ENCODE measurements at places on chromosomes 2 and 18.
A peak's percentile ranks its signal among the peaks of the same experiment; 100 is the strongest.

DNA sequence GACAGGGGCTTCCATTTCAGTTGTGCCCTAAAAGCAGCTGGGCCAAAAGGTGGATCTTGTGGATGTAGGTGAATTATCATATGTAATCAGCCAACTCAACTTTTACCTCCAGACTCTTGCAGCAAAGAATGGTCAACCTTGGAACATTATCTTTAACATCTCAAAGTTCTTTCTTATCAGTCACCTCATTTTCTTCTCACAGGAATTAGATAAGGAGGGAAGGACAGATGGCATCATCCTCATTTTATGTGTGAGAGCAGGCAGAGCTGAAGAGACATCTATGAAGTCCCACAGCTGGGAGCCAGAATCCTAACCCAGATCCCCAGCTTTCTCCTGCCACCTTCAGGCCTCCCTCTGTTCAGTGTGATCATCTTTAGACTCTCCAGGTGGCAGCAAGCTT lies 182.1 kb downstream of the MGAT5 start:
- no peak for DNase-seq

- DNase-seq = no peak
Observed at GRCh38 chr2:45605116-45605515, 6.0 kb downstream of the SRBD1 start.

- no peak for DNase-seq
Observed at GRCh38 chr18:2662990-2663389, 7.5 kb downstream of the SMCHD1 start.

- no peak for DNase-seq
Observed at GRCh38 chr2:239429473-239430350, 28.9 kb upstream of the HDAC4 start.

DNA sequence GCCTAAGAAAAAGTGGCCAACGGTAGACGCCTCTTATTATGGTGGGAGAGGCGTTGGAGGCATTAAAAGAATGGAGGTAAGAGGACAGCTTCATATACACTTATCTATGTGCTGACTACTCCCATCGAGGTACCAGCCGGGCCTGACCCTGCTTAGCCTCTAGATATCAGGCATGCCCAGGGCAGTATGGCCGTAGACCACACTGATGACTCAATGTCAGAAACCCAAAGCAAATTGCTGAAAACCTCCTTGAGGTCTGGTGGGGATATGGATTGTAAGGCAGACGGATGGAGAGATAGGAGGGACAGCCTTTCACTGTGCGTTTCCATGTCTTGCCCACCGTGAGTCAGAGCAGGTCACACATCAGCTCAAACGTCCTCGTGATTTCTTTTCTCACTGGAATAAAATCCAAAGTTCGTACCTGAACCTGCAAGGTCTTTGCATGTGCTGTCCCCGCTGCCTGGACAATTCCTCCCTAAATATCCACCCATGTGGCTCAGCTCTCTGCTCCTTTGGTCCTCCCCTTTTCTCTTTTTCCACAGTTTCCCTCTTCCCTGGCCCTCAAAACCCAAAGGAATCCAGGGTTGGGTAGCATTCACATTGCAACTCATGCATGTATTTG lies 168.9 kb downstream of the ANTXR1 start:
- DNase-seq = peak; percentile 69

DNA sequence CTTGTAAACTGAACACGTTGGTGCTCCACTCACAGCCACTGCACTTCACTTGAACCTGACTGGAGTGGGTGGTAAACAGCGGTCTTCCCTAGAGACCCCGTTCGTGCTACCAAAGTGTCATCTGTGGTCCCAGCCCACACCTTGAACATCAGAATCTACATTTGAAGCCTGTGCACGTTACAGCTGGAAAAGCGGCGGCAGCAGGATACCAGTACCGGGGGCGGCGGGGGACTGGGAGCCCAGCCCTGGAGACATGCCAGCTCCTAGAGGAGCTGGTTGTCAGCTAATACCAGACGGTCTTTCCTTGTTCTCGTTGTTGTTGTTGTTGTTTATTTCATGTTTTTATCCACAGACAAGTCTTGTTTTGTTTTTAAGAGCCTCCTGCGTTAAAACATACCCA lies 156.7 kb downstream of the WDSUB1 start:
- peak; percentile 74 for DNase-seq

DNA sequence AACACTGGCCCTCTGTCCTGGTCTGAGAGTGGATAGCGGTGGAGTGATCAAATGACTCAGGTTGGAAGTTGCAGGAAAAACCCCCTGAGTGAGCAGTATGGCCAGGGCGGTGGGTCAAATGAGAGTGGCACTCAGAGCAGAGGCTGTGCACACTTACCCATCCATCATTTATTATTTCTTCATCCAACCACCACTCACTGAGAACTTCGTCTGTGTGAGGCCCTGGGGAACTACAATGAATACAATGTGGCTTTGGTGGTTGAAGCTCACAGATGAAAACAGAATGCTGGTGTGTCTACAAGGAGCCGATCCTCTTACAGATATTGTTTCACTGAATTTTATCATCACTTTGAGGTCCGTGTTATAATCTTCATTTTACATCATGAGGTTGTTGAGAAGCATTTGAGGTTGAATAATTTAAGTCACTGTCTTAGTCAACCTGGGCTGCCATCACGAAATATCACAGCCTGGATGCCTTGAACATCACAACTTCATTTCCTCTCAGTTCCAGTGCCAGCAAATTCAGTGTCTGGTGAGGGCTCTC lies 73.4 kb upstream of the ID2 start:
- DNase-seq = peak; percentile 55

GRCh38 chr2:102041351-102041750 lies 49.6 kb downstream of the IL1R2 start:
- no peak for DNase-seq

- DNase-seq = no peak
Observed at GRCh38 chr2:88813612-88814011, 122.1 kb downstream of the RPIA start.

DNA sequence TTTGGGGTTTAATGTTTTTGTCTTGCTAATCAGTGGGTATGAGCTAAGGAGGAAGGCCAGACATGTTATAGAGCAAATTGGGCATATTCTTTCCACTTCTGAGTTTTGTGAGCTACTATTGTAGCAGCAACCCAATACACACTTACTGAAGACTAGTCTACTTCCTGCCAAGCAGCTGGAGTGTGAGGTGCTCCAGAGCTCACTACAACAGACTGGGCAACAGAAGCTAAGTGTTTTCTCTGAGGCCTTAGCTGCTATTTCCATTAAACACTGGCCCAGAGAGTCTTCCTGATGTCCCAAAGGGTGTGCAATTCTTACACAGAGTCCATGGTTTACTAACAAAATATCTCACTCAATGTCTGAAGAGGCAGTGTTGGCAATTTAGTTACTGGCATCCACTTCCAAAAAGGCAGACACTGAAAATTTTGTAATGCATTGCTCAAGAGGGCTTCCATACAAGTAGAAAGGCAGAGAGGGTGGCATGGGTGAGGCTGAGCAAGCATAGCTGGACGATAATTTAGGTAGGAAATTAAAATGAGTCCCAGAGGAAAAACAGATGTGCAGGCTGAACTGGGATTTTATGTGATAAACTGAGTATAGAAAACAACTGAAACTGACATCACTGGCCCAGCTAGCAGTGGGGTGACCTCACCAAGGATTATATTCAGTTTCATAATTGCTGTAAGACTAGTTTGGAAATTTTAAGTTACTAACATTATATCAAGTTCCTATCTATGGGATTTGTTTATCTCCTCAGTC lies 68.6 kb downstream of the ZC3H6 start:
- DNase-seq = no peak

- peak; percentile 7 for DNase-seq
Observed at GRCh38 chr2:105977212-105977611, 216.9 kb downstream of the UXS1 start.

DNA sequence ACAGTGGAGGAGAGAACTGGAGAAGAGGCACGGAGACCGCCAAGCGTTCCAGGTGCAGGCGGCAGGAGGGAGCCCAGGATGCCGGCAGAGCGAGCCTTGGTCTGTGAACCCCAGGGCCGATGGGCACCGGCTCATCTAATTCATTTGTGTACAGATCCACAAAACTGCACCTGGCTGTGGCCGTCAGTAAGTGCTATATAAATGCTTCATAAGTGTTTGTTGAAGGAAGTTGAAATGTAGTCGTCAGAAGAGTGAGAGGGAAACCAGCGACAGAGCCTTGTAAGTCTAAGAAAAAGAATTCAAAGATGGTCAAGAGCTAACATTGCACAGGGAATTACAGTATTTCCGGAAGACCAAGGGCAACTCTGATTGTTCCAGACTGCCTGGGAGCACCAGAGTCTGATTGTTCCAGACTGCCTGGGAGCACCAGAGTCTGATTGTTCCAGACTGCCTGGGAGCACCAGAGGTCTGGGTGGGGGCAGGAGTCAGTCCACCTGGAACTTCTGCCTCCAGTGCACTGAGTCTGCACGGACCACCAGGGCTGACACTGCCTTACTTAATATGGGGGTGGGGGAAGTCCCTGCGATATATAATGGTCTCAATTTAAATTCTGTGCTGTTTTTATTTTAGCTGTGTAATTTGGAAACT lies 112.3 kb downstream of the BCL2 start:
- DNase-seq = no peak
